Hematopoietic multipotent progenitor cell treated with erythropoietin and hydrocortisone succinate and interleukin-3 and kit ligand, for 6 days (in vitro differentiated cells): ENCODE measurements at places on chromosomes 11 and 22.
A peak's percentile ranks its signal among the peaks of the same experiment; 100 is the strongest.

GRCh38 chr22:20079745-20080444 is at the start of gene DGCR8:
DGCR8 (plus strand) TSS chr22:20080241; CDS start chr22:20085964, 5,723 bp downstream.
- peak; percentile 88 for DNase-seq

DNA sequence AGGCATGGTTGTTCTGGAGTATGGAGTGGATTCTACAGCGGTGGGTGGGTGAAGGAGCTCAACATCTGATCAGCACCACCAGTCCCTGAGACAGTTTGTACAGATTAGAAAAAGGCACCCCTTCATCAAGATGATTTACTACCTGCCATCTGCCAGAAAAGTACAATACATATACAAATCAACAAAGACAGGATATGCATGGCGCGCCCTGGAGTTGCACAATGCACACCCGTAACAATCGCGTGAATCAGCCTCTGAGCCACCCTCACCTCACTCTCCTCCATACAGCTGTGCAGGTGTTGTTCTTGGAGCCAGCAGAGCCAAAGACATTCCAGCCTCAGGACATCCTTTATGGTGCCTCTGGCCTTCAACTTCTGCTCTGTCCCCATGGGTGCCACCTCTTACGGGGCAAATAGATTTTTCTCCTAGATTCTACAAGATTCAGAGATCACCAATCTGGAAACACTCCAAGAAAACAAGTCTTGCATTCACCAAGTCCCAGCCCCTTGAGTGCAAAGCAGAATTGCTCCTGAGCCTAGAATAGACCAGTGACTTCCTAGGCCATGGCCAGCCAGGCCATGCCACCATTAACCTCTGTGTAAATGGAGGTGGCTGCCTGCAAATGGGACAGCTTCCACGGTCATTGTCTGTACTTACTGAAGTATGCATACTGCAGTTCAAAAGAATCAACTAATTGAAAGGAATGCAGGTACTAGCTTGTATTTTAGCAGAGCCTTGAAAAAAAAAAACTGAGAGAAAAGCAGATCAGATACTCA is 490.9 kb downstream of the SOX6 start:
- DNase-seq = no peak

DNA sequence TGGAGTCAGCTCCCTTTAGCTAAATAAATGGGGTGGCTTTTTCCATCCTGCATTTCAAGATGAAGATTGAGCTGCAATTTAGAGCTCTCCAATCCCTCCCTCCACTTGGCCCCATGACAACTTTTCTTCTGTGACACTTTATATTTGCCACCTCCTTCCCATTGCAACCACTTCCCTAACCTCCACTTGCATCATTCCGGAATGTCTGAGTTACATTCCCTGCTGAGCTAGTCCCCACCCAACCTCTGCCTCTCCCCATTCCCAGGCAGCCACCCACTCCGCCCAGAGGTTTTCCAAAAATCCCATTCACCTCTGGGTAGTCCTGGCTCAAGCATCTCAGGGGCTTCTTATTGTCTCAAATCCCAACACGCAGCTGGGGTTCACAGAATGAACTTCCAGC is 24.7 kb downstream of the PC start:
- DNase-seq = no peak

- no peak for DNase-seq
These were observed 706.9 kb upstream of the LUZP2 start for GRCh38 chr11:23789938-23790371.

DNA sequence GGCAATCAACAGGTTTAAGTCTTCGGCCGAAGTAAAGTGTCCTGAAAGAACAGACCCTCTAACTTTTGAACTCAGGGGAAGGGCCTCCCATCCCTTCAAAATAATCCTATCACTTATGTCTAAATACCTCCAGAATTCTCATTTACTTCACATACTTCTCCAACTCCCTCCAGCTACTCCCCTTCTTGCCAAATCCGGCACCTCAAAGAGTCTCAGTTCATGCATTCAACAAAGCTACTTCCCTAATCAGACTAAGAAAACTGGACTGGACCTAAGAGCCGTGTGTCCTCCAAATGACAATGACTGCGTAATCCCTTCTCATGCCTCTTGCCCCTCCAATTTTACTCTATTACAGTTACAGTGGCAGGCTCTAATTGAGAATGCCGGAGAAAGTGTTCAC is 1.3 kb downstream of the DDB1 start:
- DNase-seq = no peak

DNA sequence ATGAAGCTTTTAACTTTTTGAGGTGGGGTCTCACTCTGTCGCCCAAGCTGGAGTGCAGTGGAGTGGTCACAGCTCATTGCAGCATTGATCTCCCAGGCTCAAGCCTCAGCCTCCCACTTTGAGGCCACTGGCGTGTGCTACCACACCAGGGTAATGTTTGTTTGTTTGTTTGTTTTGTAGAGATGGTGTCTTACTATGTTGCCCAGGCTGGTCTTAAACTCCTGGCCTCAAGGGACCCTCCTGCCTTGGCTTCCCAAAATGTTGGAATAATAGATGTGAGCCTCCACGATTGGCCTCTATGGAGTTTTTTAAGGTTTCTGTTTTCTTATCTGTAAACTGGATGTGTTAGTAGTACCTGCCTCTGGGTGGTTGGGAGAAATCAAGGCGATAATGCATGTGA is 41.4 kb downstream of the MED15 start:
- DNase-seq = no peak

DNA sequence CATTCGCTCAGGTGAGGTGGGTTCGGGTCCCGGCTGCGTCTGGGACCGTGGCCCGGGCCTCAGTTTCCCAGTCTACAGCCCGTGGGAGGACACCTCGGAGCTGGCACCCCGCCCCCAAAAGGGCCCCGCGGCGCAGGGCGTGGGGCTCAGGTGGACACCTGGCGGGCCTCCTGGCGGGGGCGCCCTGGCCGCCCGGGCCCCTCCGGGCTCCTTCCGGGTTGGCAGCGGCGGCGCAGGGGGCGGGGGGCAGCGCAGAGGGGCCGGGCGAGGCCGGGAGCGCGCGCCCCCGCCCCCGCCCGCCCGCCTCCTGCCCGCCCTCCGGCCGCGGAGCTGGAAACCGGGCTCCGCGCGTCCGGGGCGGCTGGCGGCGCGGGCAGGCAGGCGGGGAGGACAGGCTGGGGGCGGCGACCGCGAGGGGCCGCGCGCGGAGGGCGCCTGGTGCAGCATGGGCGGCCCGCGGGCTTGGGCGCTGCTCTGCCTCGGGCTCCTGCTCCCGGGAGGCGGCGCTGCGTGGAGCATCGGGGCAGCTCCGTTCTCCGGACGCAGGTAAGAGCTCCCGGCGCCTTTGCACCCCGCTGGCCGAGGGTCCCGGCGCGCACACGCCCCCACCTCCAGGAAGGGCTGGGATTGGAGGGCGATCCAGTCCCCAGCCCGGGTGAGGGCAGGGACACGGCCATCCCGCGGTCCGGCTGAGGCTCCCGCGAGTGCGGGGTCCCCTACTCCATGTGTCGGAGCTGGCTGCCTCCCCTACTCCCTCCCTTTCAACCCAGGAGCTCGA is at the start of gene EMID1:
Gene EMID1 (plus strand): TSS at position 303 of the 778 bp plus-strand sequence. CDS start 143 bp downstream, at position 446.
- peak; percentile 65 for DNase-seq

DNA sequence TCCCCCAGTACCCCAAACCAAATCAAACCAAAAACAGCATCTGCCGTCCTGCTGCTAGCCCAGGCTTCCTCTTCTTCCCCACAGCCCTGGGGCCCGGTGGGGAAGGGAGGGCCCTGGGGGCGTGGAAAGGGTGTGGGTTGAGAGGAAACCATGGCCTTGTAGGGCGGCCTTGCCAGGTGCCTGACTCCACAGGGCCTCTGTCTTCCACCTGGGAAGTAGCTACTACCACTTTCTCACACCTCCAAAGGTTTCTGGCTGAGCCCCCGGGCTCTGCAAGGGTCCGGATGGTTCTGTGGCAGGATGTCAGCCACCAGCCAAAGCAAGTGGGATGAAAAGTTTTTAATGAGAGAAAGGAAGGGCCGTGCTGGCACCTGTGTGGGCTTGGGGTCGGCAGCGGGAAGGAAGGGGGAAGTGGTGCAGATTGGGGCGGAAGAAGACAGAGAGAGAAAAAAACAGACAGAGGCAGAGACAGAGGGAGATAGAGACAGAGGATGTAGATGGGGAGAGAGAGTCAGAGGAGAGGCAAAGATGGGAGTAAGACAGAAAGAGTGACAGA is 10.5 kb downstream of the TPST2 start:
- peak; percentile 78 for DNase-seq

DNA sequence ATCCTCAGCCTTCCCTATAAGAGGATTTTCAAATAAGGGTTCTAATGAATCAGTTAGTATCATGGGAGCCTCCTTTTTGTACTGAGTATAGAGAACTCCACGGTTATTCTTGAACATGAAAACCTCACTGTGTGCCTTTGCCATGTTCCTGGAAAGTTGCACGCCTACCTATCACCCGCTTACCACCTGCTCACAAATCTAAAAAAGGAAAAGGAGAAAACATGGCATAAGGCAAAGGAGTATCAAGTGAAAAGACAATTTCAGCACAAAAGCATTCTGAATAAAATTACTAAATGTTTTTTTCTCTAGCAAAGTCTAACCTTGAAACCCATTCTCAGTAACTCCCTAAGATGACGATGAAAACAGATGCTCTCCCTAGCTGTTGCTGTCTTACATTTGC is 511.8 kb upstream of the API5 start:
- no peak for DNase-seq

DNA sequence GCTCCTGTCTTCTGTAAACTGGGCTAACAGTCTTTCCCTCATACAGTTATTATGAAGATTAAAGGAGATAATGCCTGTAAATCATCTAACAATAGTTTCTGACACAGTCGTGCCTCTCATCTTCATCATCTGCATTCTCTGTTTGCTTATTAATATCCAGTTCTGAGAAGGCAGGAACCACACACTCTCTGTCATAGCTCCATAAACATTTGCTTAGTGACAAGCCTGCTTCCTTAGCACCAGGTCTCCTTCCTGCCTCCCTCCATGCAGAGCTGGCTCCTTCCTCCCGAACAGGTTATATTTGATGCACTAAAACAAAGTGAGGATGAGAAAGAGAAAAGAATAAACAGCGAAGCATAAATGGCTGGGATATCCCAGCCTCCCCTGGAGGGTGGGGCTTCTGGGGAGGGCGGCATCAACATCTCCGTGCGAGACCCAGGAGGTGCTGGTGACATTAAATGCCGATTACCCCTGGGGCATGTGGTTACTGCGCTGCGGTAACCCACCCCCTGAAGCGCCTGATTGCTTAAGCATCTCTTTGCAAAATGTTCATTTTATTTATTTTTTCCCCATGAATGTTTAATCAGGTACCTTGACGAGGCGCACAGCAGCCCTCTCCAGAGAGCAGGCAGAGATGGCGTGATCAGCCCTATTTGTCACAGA is 404.9 kb downstream of the NXPE2 start:
- DNase-seq = no peak

DNA sequence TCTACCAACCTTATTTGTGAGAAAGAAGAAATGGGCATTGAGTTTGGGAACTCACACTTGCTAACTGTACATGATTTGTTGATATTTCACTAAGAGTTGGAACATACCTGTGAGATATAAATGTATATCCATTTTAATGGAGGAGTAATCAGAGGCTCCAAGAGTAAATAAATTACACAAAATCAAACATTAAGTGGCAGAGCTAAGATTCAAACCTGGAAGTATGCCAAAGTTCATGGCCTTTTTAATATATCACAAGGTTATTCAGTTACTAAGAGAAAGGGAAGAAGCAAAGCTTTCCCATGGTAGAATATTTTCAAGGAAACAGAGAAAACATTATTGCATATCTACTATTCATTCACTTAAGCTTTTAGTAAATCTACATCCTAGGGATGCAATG is 1641.1 kb downstream of the FAM181B start:
- DNase-seq = no peak

- no peak for DNase-seq
These were observed 624.9 kb downstream of the ETS1 start for GRCh38 chr11:127962416-127962815.

GRCh38 chr11:68942751-68943271 is 38.0 kb downstream of the MRGPRD start:
- no peak for DNase-seq

GRCh38 chr22:30036656-30037055 is 43.6 kb upstream of the HORMAD2 start:
- peak; percentile 15 for DNase-seq

GRCh38 chr11:47356998-47357329 is 4.5 kb upstream of the MYBPC3 start:
- DNase-seq = no peak

GRCh38 chr11:30210357-30210756 is 20.5 kb upstream of the FSHB start:
- DNase-seq = no peak

DNA sequence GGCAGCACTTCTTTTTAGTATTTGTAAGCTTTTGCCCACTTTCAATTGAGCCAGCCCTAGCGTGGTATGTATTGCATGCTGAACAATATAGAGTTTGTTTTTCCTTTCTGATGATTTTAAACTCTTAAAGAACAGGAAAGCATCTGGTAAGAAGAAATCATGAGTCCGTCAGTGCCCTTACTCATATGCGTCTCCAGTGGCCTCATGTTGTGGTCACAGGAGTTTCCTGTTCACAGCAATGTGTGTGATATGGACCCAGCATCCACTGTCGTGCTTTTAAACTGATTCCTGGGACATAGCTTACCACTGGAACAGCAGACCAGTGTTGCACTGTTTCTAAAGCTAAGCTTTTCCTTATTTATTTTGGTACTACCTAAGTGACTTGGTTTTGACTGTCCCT is 40.1 kb downstream of the BID start:
- peak; percentile 65 for DNase-seq

- no peak for DNase-seq
These were observed 10.3 kb downstream of the SELENOO start for GRCh38 chr22:50211147-50211546.

DNA sequence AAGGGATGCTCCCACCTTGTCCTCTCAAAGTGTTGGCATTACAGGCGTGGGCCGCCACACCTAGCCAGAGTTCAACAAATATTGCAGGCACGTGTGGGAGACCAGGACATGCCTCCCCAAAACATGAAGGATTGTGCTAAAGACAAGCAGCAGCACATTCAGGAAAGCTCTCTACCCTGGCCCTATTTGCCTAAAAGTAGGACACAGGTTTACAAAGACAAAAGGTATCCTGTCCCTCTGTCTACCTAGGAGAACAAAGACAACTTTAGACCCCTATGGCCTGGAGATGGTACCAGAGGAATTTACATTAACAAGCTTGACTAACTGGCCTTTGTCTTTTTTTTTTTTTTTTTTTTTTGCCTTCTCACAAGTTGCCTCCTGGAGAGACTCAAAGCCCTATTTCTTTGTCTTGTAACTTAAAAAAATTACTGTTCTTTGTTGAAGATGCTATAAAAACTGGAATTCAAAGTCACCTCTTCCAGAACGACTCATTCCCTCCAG is 859 bp upstream of the ACCS start:
- DNase-seq = peak; percentile 15

- no peak for DNase-seq
These were observed 31.0 kb upstream of the BIRC3 start for GRCh38 chr11:102286292-102286691.

DNA sequence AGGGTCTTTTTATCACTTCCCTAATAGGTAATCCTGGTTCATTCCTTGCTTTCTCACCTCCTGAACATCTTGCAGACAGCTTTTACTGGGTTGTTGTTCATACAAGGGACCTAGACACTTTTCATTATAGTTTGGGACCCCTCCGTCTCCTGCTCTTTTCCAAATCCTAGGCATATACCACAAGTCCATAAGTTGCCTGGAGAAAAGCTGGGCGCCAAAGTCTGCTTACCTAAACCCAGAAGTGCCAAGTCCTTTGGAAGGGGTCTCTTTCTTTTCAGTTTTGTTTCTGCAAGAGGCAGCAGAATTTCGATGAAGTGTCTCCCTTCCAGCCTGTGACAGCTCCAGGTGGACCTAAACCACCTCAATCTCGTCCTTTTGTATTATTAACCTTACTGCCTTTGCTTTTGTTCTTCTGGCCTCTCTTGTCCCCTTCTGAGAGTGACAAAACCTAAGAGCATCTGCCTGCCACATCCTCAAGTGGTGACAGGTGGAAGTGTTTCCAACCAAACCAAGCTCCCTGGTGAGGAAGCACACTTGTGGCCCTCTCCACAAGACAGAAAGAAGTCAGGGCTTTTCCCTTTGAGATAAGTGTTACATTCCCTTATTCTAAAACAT is 19.5 kb upstream of the P2RY6 start:
- DNase-seq = peak; percentile 52
